ENCODE measurements at places on chromosomes 6 and 20. TPM values are rescaled to one million over a fixed set of nuclear protein-coding genes. Genes with fewer than 3 reads are reported as not detected.

The AIF1 gene
- total RNA-seq, result not detected

The MDFI gene
- 0.70 TPM for total RNA-seq

The SAMD10 gene
- not detected for total RNA-seq

The ACSS2 gene
- total RNA-seq, result 9.7 TPM

The SLC44A4 gene
- 0.29 TPM for total RNA-seq

The ABCC10 gene
- 10.7 TPM for total RNA-seq

The C20orf204 gene
- 0.54 TPM for total RNA-seq

The NXT1 gene
- total RNA-seq, result 69.6 TPM

The HLA-DQB1 gene
- total RNA-seq, result not detected

The ERVFRD-1 gene
- not detected for total RNA-seq

The LTA gene
- not detected for total RNA-seq

The LAMA4 gene
- 1.4 TPM for total RNA-seq

The PRPH2 gene
- not detected for total RNA-seq

The OR2B6 gene
- not detected for total RNA-seq

The PM20D2 gene
- 15.1 TPM for total RNA-seq

The OOEP gene
- not detected for total RNA-seq

The UST gene
- total RNA-seq, result 5.0 TPM

The KCNG1 gene
- 26.2 TPM for total RNA-seq

The SAMHD1 gene
- 7.4 TPM for total RNA-seq

The CFAP61 gene
- 0.34 TPM for total RNA-seq

The CRISP1 gene
- total RNA-seq, result not detected

The DEFB124 gene
- not detected for total RNA-seq
